ENCODE measurements at places on chromosomes 1 and 21.

GRCh38 chr1:180407051-180407450 is 95.3 kb downstream of the ACBD6 start:
- DNase-seq, result no peak

GRCh38 chr1:181148636-181149035 is 60.1 kb downstream of the IER5 start:
- no peak for DNase-seq

GRCh38 chr1:181129771-181130606 is 41.5 kb downstream of the IER5 start:
- DNase-seq, result no peak

DNA sequence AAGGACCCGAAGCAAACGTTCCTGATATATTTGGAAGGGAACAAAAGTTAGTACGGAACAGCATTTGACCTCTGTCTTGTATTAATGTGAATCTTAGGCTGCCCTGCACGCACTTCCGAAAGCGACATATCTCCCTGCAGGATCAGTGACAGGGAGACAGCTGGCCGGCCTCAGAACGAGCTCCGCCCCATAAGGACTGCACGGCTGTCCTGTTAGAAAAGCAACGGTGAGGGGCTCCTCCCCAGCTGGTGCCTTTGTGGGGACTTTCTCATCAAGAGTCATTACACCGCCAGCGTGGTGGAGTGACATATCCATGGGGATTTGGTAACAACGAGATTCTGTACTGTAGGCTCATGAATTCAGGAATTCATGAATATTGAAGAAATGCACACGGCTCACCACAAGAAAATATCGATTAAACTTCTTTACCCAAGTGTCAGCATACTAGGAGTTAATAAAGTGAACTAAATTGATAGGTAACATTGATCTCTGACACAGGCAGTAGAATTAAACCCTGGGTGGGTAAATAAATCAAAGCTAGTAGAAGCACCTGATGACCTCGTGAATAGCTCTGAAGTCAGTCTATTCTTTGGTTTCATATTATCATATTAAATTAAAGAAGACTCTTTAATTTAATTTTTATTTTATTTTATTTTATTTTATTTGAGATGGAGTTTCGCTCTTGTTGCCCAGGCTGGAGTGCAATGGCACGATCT is 8.1 kb upstream of the GREM2 start:
- DNase-seq, result no peak

GRCh38 chr1:8423269-8423691 is 105.4 kb downstream of the SLC45A1 start:
- peak; percentile 48 for DNase-seq

DNA sequence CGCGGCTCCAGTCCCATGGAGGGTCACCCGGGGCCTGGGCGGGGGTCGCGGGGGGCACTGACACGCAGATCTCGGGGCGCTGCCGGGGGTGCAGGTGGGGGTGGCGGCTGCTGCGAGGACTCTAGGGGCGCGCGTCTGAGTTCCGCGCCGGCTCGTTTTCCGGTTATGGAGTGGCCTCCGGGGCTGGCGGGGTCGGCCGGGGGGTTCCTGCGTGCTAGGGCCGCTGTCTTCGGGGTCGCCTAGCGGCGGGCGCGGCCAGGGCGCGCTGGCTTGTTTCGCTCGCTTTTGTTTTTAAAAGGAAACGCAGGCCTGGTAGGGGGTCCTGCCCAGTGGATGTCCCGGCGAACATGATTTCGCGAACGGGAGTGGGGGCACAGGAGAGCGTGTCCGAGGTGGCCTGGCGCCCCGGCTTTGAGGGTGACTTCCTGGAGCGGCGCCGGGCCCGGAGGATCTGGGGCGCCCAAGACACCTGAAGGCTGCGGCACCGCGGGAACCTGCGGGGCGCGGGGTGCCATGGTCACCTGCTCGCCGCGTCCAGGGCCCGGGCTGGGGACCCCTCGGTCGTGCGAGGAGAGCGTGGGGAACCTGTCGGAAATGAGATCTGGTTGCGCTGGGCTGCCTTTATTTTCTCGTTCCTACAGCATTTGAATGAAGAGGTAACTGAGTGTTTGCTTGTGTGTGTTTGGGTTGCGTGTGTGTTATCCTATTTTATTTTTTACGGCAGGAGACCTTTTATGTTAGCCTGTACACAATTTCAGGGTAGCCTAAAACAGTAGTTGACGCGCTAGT is 618 bp downstream of the ETS2 start:
- DNase-seq, result peak; percentile 49

GRCh38 chr1:230189341-230189740 is 122.3 kb downstream of the GALNT2 start:
- no peak for DNase-seq

GRCh38 chr1:6912518-6912917 is 127.3 kb downstream of the CAMTA1 start:
- DNase-seq, result no peak

GRCh38 chr1:187878883-187879282 is 1050.1 kb downstream of the PLA2G4A start:
- DNase-seq, result no peak

DNA sequence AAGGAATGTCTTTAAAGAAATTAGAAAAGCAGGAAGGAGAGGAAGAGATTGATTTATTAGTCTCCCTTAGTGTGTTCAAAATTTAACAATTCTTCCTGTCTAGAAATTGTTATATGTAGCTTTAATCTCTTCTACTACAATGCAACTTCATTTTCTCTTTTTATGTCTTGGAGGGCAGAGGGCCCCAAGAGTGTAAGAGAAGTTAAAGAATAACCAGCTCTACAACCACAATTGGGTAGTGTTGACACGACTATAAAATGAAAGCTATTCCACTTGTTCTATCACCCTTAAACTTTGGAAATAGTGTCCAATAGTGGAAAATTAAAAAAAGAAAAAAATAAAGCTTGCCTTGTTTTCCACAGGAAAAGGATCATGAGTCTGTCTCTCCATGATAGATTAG is 82.6 kb upstream of the DPYD start:
- no peak for DNase-seq

GRCh38 chr1:63772876-63773275 is 941 bp upstream of the ROR1 start:
- no peak for DNase-seq

DNA sequence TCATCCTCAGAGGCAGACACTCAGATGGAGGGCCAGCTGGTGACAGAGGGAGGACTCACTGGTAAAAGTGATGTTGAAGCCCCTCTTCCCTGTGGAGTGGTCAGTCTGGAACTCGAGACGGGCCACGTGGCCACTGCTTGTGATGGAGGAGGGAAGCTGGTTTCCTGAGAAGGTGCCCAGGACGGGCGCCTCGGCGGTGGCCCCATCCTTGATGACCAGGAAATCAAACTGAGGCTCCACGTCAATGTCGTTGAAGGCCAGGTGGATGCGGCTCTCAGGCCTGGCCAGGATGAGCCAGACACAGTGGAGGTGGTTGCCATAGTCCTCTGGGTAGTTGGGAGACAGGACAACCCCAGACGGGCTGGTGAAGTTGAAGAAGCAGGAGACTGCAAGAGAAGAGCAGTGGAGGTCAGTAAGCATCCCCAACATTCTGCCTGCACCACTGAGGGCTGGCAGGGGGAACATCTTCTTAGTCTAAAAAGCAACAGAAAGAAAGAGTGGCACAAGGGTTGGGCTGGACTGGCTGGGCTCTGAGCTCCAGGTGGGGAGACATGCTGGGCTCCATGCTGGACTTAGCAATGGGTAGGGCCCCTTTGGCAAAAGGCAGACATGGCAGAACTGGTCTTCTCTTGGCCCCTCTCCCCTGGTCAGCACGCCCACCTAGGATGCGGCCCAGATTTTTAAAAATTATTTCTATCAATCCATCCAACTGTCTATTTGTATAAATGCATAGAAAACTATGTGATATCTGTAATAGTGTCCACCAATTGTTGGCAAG is 120.5 kb upstream of the HMGB4 start:
- no peak for DNase-seq

DNA sequence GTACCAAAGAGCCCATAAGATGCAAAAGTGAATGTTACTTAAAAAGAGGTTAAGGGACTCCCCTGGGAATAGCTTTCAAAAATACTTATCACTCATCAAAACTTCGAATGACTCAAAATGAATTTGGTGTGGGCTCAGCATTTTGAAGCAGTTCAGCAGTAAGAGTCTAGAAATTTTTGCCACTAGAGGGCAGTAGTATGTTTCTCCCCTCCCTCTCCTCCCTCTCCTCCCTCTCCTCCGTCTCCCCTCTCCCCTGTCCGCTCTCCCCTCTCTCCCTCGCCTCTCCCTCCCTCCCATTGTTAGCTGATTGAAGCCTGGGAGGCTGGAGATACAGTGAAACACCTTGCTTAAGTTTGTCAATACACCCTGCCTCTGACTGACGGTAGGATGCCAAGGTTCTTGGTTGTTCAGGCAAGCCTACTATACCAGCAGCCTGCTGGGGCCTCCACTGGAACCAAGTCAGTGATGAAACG is 70.8 kb upstream of the TENT5C start:
- peak; percentile 34 for DNase-seq

DNA sequence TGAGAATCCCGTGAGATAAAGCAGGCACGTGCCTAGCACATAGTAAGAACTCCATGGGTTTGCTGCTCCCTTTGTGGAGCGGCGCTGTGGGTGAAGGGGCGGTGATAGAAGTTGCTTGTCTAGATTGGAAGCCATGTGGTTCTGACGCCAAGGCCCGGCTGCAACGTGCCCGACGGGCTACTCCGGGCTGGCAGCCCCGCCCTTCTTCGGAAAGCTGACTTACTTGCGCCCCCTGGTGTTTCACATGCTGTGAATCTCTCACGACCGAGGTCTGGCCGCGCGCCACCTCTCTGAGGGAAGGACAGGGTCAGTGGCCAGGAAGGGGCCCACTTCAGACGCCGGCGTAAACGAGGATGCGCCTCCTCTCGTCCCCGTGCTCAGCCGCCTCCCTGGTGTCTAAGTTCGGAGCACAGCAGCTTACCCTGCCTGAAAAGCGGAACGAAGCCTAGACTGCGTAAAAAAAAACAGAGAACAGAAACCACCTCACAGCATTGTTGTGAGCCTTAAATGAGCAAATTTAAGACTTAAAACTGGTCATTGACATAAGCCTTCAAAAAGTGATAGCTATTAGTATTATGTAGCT is 42.6 kb upstream of the WNT2B start:
- DNase-seq, result peak; percentile 90

DNA sequence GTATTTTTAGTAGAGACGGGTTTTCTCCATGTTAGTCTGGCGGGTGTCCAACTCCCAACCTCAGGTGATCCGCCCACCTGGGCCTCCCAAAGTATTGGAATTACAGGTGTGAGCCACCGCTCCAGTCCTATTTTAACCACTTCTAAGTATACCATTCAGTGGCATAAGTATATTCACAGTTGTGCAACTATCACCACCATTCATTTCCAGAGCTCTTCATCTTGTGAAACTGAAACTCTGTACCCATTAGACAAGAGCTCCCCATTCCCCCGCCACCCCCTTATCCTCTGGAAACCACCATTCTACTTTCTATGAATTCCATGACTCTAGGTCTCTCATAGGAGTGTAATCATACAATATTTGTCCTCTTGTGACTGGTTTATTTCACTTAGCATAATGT is 40.2 kb upstream of the CAMTA1 start:
- peak; percentile 41 for DNase-seq
